Keratinocyte (primary cell): ENCODE measurements at places on chromosomes 5 and 9.

GRCh38 chr5:149627070-149627469 lies 45.8 kb downstream of the ARHGEF37 start:
- DNase-seq = no peak
- peaks cover 17% of the 10 kb centered on the region for H3K36me3 ChIP-seq
- peaks cover 5% of the 10 kb centered on the region for H3K4me1 ChIP-seq
- no peak overlapping the region for H3K4me3 ChIP-seq
- H3K27me3 ChIP-seq = no peaks in the 10 kb centered on the region
- no peak overlapping the region for H3K27ac ChIP-seq

DNA sequence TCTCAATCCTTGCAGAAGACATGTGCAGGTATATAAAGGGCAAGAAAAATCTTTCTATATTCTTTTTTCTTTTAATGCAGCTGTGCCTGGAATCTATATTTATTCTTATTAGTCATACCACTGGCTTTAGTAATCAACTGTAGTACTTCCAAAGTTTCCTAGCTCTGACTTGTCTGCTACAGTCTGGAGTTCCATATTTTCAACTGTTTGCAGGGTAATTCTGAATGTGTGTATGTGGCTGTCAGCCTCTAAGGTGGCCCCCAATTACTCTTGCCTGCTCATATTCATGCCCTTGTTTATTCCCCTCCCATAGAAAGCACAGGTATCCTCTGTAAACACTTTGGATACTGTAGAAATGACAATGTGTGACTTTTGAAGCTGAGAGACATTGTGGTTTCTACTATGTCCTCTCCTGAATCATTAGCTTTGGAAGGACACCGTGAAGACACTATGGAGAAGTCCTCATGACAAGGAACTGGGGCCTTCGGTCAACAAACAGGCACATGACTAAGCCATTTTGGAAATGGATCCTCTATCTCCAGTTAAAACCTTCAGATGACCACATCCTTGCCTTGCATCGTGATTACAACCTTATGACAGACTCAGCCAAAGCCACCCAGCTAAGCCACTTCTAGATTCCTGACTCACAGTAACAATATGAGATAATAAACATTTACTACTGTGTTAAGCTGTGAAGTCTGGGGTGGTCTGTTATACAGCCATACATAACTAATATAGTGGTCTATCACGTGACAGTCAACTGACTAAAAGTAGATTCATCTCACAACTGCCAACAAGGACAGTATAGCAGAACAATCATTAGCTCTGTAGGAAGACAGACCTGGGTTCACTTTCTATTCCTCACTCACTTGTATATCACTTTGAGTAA lies 49.5 kb upstream of the SUSD1 start:
- DNase-seq = no peak
- H3K4me1 ChIP-seq = peaks cover 20% of the 10 kb centered on the region
- peak overlapping the region; percentile 60 for H3K27ac ChIP-seq
- H3K27me3 ChIP-seq = no peaks in the 10 kb centered on the region

- H3K27ac ChIP-seq = no peak overlapping the region
- H3K4me3 ChIP-seq = no peak overlapping the region
- no peaks in the 10 kb centered on the region for H3K4me1 ChIP-seq
- no peaks in the 10 kb centered on the region for H3K27me3 ChIP-seq
- H3K36me3 ChIP-seq = peaks cover 44% of the 10 kb centered on the region
Measured at GRCh38 chr5:6750951-6751685, 37.9 kb downstream of the TENT4A start.

- H3K36me3 ChIP-seq = no peaks in the 10 kb centered on the region
- H3K4me1 ChIP-seq = no peaks in the 10 kb centered on the region
- H3K27me3 ChIP-seq = peaks cover 6% of the 10 kb centered on the region
- DNase-seq = no peak
- H3K4me3 ChIP-seq = no peak overlapping the region
Measured at GRCh38 chr5:61731946-61732314, 399.9 kb downstream of the ZSWIM6 start.

GRCh38 chr9:137550231-137550621 lies at the start of gene PNPLA7:
Gene PNPLA7, minus strand, starts transcription at chr9:137550402. Its CDS starts 205 bp downstream, at chr9:137550197.
- DNase-seq = no peak
- H3K36me3 ChIP-seq = peaks cover 5% of the 10 kb centered on the region
- H3K4me1 ChIP-seq = peaks cover 6% of the 10 kb centered on the region
- peak within 1 kb of the TSS; percentile 26 for H3K27ac ChIP-seq
- peak within 1 kb of the TSS; percentile 59 for H3K4me3 ChIP-seq
- H3K27me3 ChIP-seq = no peaks in the 10 kb centered on the region

- no peaks in the 10 kb centered on the region for H3K27me3 ChIP-seq
- H3K27ac ChIP-seq = peak overlapping the region; percentile 89
- no peaks in the 10 kb centered on the region for H3K36me3 ChIP-seq
- H3K4me3 ChIP-seq = peak overlapping the region; percentile 92
Measured at GRCh38 chr5:115544043-115544435, 536 bp downstream of the FEM1C start.

GRCh38 chr9:93473411-93473810 lies 20.0 kb upstream of the FAM120AOS start:
- no peak overlapping the region for H3K4me3 ChIP-seq
- H3K27ac ChIP-seq = no peak overlapping the region
- H3K36me3 ChIP-seq = peaks cover 5% of the 10 kb centered on the region
- H3K27me3 ChIP-seq = no peaks in the 10 kb centered on the region
- no peak for DNase-seq
- peaks cover 15% of the 10 kb centered on the region for H3K4me1 ChIP-seq
